ENCODE measurements at places on chromosomes 6 and 20.

GRCh38 chr6:71642793-71643192 lies 243.6 kb upstream of the RIMS1 start:
- no peak for DNase-seq

DNA sequence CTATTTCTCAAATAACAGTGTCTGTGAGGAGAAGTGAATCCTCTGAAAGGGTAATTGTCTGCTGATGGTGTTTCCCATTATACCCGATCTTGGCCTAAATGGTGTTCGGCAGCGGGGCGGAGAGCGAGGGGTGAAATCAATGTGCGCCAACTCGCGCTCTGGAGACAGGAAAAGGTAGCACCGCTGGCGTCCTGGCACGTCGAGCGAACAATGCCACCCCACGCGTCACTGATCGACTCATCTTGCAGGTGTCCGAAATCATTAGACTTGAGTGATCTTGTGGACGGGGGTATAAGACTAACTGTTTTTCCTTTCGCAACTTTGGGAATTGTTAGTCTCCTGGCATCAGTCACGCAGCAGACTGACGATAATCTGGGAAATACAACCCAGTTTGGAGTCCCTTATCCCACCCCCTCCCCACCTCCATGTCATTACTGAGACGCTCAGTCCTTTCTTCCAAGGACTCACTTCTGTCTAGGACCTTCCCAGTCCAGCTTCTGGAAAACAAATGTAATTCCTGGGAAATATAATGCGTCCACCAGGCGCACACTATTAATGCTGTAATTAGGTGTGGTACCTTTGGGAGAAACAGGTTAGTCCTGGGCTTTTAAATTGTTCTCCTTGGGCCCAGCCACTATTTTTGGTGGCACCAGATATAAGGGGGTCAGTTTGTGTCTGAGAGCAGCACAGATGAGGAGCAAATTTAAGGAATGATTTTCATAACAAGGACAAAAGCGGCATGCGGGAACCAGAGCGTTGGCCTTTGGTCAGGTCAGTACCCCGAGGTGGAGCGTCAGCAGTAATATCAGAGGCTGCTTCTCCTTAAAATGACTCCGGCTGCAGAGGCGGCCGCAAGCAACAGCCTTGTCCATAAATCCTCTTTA lies 2.3 kb downstream of the LINC00237 start:
- DNase-seq, result no peak

DNA sequence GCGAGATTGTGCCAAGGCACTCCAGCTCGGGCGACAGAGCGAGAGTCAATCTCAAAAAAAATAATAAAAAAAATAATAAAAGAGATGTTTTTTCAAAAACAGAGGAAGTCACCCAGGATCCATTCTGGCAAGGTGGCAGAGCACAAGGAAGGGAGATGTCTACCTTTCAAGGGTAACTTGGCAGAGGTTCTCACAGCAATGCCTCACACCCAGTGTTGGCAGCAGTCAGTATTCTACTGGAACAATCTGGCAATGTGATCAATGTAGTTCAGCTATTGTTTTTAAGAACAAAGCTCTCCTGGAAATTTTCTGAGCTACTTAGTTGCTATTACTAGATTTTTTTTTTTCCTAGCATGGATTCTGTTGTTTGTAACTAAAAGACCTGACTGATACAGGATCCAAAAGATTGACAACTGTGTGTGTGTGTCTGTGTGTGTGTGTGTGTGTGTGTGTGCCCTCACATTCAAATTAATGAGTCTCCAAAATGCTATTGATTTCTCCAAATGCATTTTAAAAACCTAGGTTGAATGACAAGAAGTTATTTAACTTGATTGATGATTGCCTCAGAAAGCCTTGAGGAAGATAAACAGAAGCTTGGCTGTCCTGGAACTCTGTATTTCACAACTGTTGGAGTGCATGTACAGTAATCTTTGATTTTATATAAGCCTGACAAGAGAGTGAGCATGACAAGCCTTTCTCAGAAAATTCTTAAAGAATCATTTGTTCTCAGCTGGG lies 114.1 kb upstream of the RREB1 start:
- DNase-seq, result no peak

GRCh38 chr6:111834356-111834755 lies 38.9 kb downstream of the FYN start:
- no peak for DNase-seq

GRCh38 chr20:33791959-33792597 lies 19.1 kb upstream of the CHMP4B start:
- no peak for DNase-seq

- DNase-seq, result no peak
These were observed 58.1 kb upstream of the SHLD1 start for GRCh38 chr20:5691918-5692618.

- no peak for DNase-seq
These were observed 125.6 kb downstream of the CDC5L start for GRCh38 chr6:44512868-44513741.

All from AG04449 (cell line).